ENCODE measurements at places on chromosomes 4 and X.

GRCh38 chr4:18923496-18924161 is 902.1 kb upstream of the LCORL start:
- DNase-seq = no peak

DNA sequence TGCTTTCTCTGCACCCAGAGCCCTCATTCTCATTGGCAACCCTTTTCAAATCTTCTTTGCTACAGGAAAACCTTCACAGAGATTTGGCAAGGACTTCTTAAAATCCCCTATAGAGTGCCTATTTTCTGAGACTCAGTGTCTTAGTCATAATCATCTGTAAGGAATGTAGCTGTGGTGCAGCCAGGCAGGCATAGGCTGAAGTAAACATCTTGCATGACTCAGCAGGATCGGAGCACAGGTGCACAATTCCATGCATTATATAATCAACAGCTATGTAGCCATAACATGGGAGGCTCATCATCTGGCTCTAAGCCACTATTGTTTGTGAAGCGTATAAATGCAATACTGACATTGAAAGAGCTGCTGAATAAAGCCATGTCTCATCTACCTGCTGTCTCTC is 368.8 kb downstream of the MAGEE1 start:
- no peak for DNase-seq

- no peak for DNase-seq
These were observed 408.6 kb downstream of the ADAM29 start for GRCh38 chr4:175326796-175327195.

DNA sequence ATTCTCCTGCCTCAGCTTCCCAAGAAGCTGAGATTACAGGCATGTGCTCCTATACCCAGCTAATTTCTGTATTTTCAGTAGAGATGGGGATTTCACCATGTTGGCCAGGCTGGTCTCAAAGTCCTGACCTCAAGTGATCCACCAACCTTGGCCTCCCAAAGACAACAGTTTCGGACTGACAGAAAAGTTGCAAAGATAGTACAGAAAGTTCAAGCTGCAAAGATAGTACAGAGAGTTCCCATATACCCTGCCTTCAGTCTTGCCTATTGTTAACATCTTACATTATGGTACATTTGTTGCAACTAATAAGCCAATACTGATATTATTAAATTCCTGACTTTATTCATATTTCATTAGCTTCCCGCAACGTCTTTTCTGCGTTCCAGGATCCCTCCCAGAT is 65.8 kb downstream of the SUPT20HL2 start:
- DNase-seq = no peak

DNA sequence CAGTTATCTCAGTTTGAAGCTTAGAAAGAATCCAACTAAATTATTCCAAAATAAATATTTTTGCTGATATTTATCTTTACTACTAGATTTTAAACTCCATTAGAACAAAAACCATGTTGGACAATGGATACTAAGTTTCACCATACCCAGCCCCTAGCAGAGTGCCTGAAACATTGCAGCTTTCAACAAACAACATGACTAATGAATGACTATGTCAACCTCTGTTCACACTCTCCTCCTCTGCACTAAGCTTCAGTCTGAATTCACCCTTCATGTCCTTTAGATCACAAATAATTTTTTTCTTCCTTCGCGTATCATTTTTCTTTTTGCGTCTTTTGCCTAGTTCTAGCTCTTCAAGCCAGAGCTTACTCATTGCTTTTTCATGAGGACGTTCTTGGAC is 315.2 kb downstream of the PCDH10 start:
- no peak for DNase-seq

DNA sequence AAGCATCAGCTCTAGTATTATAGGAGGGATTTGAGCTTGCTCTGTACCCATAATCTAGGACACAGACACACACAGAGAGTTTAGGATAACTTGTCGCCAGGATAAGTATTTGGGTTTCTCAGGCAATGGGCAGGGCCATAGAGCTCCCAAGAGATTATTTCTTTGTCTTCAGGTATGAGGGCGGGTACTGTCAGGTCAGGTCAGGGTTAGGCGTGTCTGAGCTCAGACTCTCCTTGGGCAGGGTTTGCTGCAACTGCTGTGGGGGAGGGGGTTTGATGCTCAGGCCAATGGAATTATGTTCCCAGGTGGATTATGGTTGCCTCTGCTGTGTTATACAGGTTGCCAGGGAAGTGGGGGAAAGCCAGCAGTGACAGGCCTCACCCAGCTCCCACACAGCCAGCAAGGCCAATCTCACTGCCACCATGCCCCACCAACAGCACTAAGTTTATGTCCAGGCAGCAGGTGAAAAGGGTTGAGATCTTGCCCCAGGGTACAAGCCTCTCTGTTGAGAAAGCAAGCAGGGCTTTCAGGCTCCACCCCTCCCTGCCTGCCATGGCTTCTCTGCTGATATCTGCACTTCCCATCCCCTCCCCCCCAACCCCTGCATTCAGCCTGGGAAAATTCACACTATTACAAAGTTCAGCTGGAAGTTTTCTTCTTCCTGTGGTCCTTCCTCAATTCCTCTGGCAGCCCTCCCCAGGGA is 101.3 kb downstream of the RRAGB start:
- no peak for DNase-seq

GRCh38 chr4:121799867-121800501 is 1.1 kb upstream of the EXOSC9 start:
- DNase-seq = no peak

DNA sequence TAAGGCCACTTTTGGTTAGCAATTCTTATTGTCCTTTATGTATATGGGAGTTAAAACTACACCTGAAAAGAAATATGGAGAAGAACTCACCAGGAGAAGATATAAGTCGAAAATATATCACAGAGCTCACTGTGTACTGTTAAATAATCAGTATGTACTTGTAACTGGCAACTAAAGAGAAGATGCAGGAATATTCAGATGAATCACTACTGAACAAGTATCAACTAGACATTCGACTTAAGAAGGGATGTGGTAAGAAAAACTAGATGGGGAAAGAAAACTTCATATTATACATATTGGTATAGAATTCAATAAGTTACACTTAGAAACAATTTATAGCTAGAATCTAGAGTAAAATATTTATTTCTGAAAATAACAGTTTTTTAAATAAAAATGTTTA is 230.0 kb downstream of the CAMK2D start:
- no peak for DNase-seq

GRCh38 chr4:100086766-100087431 is 103.4 kb downstream of the DDIT4L start:
- DNase-seq = no peak

- no peak for DNase-seq
These were observed 181.2 kb downstream of the RAPGEF2 start for GRCh38 chr4:159284113-159284512.

- no peak for DNase-seq
These were observed 148.0 kb upstream of the SLC7A11 start for GRCh38 chr4:138389976-138390685.

DNA sequence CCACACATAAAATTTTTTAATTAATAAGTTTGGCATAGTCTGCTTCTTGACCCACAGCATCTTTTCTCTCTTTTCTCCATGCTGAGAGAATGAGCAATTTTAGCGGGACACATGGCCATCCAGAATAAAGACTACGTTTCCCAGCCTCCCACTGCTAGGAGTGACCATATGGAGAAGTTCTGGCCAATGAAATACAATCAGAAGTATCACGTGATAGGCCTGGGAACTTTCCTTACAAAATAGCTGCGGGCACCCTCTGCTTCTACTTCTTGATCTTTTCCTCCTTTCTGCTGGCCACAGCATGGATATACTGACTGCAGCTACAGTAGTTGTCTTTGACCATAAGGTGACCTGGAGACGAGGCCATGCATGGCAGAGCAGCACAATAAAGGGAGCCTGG is 348.0 kb downstream of the BCOR start:
- no peak for DNase-seq

DNA sequence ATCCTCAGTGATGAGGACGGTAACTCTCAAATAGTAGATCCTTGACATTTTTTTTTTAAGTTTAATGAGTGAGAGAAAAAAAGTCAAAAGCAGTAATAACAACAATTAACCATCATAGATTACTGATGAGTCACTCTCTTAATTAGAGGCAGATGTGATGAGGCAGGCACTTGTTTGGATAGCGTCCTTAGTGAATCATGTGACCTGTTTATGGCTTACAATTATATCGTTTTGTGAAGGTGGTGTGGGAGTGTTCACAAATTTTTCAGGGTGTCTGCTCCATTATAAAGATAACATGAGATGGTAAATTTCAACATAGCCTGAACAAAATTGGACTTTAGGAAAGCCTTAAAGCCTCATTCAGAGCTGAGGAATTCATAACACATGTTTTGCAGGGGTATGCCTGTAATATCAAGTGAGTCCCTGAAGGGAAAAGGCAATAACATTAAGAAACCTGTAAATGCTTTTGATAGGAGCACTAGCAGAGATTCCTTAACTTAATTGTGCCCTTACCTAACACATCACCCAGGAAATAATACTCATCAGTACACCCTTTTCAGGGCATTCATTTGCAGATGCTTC is 51.9 kb upstream of the XIAP start:
- DNase-seq = no peak

- no peak for DNase-seq
These were observed 548 bp downstream of the TMEM164 start for GRCh38 chrX:110003167-110004156.

DNA sequence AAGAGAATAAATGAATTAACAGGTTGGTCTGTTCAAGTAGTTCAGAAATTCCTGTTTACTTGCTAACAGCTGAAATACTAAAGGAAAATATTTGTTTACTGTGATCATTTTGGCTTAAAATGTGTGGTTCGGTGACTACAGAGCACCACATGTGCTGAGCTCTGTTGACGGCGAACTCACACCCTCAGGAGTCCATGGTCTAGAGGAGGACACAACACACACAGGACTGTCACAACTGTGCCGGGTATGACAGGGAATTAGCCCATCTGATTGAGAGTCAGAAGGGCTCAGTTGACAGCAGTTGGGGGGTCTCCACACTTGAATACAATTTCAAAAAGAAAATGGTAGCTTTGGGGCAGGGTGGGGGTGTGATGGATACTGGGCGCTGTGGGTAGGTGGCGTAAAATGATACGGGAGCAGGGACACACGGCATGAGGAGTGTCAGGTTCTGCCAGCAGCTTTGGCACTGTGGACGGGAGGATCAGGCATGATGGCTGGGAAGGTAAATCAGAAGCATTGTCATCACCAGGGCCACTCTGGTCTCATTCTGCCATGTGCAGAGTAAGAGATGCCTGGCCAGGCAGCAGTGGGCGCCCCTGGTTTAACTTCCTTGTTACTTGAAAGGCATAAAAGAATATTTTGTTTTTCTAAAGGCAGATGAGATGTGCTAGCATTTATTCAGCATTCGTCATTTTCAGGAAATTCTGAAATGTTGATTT is 33.3 kb downstream of the CLDN22 start:
- no peak for DNase-seq

GRCh38 chr4:1726146-1726934 is 5.0 kb downstream of the TACC3 start:
- no peak for DNase-seq

- DNase-seq = no peak
These were observed 131.1 kb downstream of the HS3ST1 start for GRCh38 chr4:11297627-11298026.

GRCh38 chr4:184688447-184688846 is 38.9 kb downstream of the PRIMPOL start:
- no peak for DNase-seq

- DNase-seq = no peak
These were observed 48.2 kb upstream of the AADAT start for GRCh38 chr4:170137927-170138326.

GRCh38 chrX:4179031-4179430 is 465.6 kb upstream of the PRKX start:
- DNase-seq = no peak

GRCh38 chrX:34880656-34881055 is 61.9 kb upstream of the FAM47B start:
- DNase-seq = no peak

DNA sequence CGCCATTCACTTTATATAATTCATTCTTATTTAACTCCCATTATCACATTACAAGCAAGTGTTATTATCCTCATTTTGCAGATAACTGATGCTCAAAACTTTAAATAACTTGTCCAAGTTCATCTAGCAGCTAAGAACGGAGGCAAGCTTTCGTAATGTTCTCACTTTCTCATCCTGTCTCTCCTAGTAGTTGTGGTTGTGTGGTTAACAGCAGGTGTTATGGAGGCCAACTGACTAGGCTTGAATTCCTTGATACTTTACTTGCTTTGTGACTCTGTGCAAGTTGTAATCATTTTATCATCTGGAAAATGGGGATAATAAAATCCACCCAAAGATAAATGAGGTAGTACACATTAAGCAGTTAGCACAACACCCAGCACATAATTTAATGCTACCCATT is 109.9 kb upstream of the PTPN13 start:
- DNase-seq = no peak

- no peak for DNase-seq
These were observed 5.6 kb downstream of the SDAD1 start for GRCh38 chr4:75985116-75985515.

- DNase-seq = no peak
These were observed 17.9 kb upstream of the SLC34A2 start for GRCh38 chr4:25637581-25638220.

DNA sequence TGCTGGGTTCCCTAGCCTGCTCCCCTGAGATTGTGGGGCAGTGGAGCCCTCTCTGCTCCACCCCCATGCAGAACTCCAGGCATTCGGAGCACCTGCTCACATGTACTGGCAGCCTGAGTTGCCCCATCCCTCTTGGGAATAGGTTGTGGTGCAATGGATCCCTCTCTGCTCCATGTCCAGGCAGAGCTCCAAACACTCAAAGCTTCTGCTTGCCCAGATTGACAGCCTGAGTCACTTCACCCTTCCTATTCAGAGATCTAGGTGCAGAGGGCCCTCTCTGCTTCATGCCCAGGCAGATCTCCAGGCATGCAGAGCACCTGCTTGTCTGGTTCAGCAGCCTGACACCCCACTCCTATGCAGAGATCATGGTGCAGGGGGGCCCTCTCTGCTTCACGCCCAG is 18.6 kb upstream of the TEX13B start:
- no peak for DNase-seq

GRCh38 chr4:3367866-3368265 is 73.9 kb upstream of the HGFAC start:
- no peak for DNase-seq

DNA sequence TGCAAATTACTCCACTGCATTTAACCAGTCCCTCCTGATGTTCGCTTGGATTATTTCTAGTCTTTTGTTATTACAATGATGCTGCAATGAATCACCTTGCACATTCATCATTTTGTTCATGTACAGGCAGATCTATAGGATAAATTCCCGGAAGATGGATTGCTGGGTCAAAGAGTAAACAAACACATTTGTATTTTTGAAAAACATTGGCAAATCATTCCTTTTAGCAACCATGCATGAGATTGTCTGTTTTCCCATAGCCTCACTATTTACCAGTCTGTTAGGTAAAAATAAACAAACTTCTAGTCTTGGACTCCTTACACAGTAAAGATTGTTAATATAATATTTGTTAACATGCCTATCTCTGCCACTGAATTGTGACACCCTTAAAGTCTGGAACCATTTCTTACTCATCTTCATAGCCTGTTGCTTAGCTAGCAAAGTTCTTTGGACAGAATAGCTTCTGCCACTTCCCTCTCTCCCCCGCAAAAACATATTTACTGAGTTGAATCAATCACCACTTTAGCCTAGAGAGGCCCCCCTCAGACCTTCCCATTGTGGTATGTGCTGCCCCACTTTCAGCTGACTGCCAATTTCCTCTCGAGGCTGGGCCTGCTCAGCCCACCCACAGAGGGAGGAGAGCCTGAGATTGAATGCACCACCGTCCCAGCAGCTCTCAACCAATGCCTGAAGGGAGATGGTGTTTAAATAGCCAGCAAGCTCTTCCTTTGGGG is 108.4 kb upstream of the ATXN3L start:
- DNase-seq = no peak

Measured in cortex of kidney (tissue), 1 donor.